ENCODE measurements at places on chromosomes 11 and 22.

GRCh38 chr11:134957540-134958335 is 545.7 kb upstream of the B3GAT1 start:
- DNase-seq, result no peak

GRCh38 chr22:49104434-49104833 is 723.2 kb downstream of the BRD1 start:
- DNase-seq, result no peak

DNA sequence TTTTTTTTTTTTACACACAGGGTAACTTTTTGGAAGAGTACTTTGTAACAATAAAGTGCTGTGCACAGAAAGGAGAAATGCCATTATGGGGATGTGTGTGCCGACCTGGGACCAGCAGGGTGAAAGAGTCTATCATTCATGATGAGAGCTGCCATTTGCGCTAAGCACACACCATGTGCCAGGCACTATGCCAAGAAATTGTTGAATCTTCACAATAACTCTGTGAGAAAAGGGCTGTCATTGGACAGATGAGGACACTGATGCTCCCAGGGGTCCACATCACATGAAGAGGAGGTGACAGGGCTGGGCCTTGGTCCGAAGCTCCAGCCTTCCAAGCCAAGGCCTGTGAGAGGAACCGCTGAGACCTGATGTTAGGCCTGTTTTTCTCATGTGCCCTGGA is 5.6 kb downstream of the DUSP18 start:
- DNase-seq, result no peak

DNA sequence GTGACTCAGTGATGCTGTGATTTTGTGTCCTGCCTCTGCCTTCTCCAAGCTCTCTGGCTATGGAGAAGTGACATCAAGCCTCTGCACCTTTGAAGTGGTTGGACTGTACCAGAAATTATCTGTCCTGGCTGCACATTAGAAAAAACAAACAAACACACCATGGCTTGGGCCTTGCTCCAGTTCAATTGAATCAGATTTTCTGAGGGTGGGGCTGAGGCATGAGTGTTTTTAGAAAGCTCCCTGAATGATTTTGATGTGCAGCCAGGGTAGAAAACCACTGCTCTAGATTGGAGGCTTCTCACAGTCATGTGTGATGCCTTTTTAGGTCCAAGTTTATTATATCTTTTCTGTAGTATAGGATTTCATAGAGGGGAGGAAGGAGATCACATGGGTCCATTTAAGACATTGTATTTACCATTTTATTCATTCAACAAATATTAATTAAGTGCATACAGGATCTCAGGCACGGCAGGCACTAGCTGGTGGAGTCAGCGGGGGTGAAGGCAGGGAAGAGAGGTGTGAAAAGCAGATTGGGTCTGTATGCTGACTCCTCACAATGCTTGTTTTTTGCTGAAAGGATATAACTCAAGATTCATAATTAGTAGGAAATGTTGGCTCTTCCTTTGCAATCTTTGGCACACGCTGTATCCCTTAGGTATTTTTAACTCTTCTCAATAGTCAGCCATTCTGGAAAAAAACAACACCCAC is 7.1 kb upstream of the VSTM5 start:
- DNase-seq, result no peak

- no peak for DNase-seq
Measured at GRCh38 chr22:31933816-31934482, 10.4 kb upstream of the YWHAH start.

DNA sequence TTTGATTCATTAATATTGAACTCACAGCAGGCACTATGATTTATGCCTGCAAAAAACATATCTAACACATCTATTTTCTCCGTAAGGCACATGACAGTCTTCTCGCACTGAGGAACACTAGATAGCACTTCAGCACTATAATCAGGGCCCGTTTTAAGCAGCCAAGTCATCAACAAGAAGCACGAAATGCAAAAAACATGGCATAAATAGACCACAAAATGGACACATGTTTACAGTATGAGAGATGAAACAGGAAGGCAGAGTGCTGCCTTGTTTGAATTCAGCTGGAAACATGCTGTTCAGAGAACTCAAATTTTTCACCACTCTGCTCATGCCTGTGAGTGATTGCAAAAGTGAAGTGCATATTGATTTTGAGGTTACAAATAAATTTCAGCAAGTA is 205.8 kb upstream of the PDGFD start:
- DNase-seq, result no peak

DNA sequence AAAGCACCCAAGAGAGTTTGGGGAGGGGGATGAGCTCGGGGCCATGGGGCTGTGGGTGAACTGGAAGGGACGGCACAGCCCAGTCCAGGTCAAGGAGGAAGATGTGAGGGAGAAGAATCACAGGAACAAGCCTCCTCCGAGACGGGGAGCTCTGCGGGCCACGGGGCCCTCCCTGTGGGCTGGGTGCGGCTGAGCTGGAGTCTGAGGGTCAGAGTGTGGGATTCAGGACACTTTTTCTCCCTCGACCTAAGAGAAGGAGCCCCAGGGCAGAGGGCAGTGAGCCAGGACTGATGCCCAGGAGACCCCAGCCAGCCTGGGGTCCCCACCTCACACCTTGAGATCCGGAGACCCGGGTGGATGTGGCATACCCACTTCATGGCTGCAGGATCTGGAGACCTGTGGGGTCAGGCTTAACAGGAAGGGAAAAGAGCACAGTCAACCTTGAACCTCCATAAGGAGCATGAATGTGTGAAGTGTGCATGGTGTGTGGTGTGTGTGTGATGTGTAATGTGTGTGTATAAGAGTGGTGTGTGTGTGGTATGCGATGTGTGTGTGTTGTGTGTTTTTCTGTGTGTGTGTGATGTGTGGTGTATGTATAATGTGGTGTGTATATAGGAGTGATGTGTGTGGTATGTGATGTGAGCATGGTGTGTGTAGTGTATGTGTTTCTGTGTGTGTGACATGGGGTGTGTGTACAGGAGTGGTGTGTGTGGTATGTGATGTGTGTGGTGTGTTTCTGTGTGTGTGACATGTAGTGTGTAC is 504.6 kb downstream of the BRD1 start:
- DNase-seq, result no peak

- no peak for DNase-seq
Measured at GRCh38 chr11:44805596-44805995, 78.8 kb downstream of the TSPAN18 start.

- DNase-seq, result no peak
Measured at GRCh38 chr11:15775015-15775541, 581.3 kb downstream of the SOX6 start.

DNA sequence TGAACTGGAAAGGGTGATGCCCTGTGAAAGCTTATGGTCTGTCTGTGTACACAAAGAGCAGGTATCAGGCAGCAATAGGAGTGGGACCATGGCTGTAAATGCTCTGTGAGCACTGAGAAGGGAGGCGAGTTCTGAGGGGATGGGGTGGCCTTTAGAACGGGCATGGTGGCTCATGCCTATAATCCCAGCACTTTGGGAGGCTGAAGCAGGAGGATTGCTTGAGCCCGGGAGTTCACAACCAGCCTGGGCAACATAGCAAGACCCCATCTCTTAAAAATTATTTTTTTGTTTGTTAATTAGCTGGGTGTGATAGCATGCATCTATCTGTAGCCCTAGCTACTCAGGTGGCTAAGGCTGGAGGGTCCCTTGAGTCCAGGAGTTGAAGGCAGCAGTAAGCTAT is 3.5 kb downstream of the SPINDOC start:
- no peak for DNase-seq

DNA sequence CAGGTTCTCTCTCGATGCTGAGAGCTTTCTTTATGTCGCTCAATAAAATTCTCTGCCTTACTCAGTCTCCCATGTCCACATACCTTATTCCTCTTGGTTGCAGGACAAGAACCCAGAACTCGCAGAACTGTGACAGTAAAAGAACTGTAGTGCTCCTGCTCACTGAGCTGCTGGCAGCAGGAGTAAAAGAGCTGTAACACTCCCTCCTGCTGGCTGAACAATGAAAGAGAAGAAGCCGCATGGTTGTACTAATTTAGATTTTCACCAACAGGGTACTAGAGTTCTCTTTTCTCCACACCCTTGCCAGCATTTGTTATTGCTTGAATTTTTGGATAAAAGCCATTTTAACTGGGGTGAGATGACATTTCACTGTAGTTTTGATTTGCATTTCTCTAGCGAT is 433.2 kb downstream of the GUCY1A2 start:
- DNase-seq, result no peak

GRCh38 chr11:63761931-63762653 is 6.5 kb downstream of the ZFTA start:
- no peak for DNase-seq

DNA sequence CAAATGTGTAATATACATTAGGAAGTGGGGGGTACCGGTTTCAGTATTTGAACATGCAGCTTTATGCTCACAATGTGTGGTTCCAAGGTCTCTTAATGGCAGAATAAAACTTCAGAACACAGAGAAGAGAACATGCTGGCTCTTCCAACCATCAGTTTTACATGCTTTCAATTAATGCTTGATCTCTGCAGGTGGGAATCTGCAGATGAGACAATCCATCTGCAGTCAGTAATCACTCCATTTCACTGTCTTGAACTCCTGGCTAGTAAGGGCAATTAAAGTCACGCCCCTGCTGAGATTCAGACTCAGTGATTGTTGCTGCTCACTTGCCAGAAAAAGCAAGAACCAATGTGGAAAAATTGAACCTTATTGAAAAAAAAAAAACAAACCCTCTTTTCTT is 945.7 kb downstream of the DLG2 start:
- DNase-seq, result no peak

GRCh38 chr11:86116386-86116726 is 47.5 kb upstream of the PICALM start:
- DNase-seq, result no peak

GRCh38 chr11:102802341-102802740 is 4.4 kb upstream of the MMP1 start:
- DNase-seq, result no peak

GRCh38 chr11:96264364-96264763 is 78.6 kb downstream of the MAML2 start:
- no peak for DNase-seq

- DNase-seq, result no peak
Measured at GRCh38 chr11:62976109-62976508, 8.7 kb downstream of the SLC22A6 start.

DNA sequence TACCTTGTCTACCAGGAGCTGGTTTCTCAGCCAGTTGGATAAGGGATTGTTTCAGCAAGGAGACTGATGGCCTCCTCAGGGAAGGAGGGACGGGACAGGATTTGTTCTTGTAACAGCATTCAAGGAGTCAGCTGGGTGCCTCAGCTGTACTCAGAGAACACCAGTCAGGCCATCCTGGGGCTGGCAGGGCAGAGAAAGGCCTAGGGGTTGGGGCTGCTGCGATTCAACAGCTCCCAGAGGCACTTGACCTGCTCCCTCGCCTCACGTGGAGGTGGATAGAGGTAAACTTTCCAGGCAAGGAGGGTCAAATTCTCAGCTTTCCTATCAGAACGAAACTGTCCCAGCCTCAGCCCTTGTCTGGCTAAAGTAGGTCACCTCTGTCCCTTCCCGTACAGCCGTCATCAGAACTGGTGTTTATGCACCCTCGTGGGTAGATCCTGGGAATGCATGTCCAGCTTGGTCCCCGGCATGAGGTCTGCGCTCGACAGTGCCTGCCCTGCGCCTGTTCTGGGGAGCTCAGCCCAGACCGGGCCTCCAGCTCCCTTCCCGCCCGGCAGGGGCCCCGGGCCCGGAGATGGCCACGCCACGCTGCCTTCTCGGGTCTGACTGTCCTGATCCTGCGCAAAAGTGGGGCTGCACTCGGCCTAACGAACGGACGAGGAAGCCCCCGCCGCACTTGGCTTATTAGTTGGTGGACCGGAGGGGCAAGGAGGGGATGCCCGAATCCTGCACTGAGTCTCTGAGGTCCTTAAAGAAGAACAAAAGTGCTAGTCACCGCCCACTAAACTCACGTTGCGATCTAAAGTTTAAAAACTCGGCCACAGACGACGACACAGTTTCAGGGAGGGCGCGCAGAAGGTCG is 762 bp upstream of the CCDC134 start:
- no peak for DNase-seq

- DNase-seq, result no peak
Measured at GRCh38 chr11:78564490-78565467, 9.9 kb downstream of the NARS2 start.

DNA sequence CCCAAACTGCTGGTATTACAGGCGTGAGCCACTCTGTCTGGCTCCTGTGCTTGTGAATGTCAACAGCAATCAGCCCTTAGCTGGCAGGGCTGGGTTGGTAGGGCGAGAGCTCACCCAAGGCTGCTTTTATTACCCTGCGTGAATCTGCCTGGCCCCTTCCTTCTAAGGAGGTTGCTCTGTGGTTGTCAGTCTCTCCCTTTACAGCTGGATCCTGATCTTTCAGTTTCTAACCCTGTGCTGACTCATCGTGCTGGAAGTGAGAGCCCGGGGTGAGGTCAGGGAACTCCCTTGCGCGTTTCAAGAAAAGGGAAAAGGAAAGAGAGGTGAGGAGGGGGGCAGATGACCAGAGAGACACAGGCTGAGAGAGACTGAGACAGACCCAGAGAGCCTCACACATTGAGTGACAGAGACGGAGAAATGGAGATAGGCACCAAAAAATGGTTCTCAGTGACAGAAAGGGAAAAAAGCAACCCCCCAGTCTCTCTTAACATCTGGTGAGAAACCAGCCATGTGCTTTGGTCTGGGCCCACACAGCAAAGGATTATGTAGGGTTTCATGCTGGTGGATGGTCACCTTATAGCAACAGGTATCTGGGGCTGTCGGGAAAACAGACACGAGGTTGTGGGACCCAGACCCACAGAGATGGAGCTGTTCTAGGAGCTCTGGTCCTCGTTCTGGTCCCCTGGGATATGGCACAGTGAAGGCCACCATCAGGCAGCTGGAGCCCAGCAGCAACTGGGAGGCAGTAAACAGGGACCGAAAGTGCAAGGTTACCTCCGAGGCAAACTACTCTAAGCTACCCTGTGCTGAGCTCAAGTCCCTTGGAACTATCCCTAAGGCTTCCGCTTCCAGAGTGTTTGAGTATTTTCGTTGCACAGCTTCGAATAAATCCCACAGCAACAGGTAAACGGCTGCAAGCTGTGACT is 2.5 kb downstream of the TCN2 start:
- no peak for DNase-seq

- no peak for DNase-seq
Measured at GRCh38 chr11:5910540-5910939, 17.5 kb downstream of the OR52E5 start.

DNA sequence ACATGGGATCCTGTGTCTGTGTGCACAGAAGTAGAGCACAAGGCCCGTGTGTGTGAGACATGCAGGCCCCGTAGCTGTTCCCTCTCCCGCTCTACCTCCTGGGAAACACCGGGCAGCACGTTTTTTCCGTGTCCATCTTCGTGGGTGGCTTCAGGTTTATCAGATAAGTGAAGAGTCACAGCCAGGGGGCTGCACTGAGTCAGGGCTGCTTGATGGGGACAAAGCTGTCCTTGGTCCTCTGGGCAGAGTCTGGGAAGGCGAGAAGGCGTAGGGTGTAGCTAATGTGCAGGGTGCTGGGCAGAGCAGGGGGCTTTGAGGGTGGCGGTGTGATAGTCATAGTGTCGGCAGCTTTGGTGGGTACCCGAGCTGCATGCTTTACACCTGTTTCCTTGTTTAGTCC is 23.7 kb downstream of the INCENP start:
- no peak for DNase-seq

DNA sequence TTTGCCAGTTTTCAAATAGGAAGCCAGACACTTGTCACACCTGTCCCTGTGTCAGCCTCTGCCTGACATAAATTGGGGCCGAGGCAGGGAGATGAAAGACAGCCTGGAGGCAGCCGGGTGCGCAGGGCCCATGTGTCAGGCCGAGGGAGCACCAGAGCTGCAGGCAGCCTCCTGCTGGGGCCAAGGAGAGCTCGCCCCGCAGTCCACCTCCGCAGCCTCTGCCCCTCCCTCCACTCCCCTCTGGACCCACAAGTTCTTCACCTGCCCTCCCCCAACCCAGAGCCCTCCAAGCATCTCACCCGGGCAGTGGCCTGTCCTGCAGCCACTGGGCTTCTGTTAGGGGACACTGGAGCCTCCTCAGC is 8.8 kb downstream of the RTN4R start:
- no peak for DNase-seq

- no peak for DNase-seq
Measured at GRCh38 chr11:126725043-126725442, 275.5 kb downstream of the KIRREL3 start.
